ENCODE measurements at places on chromosomes 7 and 10. TPM values are rescaled to one million over a fixed set of nuclear protein-coding genes. Genes with fewer than 3 reads are reported as not detected.
A peak's percentile ranks its signal among the peaks of the same experiment; 100 is the strongest.

DNA sequence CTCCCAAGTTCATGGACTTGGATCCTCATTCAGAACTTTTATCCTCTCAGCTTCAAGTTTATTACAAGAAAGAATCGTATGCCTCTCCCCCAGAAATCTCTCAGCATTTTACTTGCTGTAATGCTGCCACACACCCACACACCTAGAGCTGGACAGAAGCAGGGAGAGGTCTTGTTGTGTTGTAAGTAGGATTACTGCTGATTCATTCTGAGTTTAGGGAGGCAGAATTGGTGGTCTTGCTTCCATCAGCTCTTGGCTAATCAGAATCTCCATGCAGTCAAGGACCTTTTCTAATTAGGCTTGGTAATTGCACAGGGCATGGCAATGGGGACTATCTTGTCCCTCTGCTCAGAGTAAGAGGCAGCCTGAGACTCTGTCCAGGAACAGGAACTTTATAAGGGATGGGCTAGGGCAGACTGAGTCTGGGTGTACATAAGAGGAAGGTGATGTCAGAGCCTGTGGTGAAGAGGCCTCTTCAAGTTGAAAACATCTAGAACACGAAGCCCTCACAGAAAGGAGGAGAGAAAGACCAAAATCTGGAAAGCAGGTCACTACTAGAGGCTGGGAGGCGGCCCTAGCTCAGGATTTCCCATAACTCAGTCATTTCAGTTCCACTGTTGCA lies 7.0 kb upstream of the PTPRE start:
- DNase-seq, result no peak
- peaks cover 41% of the 10 kb centered on the region for H3K27me3 ChIP-seq
- peaks cover 9% of the 10 kb centered on the region for H3K4me1 ChIP-seq
- no peak overlapping the region for H3K4me3 ChIP-seq

DNA sequence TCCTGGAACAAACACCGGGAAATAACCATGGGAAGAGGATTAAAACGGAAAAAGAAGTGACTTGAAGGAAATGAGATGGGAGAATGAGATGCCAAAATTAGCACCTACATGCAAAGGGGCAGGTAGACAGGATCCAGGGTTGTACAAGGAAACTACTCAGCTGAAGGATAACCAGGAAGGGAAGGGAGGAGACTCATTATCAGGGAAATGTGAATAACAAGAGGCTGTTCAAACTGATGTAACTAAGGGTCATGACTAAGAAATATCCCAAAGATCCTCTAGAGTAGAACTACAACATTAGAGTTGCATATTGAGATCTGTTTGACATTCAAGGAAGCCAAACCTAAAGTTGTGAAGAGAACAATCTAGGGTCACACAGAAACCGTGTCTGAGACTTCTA lies 166.2 kb upstream of the SP8 start:
- H3K36me3 ChIP-seq, result no peaks in the 10 kb centered on the region
- no peak for DNase-seq
- no peak overlapping the region for H3K4me3 ChIP-seq
- no peak overlapping the region for H3K27ac ChIP-seq
- no peaks in the 10 kb centered on the region for H3K27me3 ChIP-seq
- H3K4me1 ChIP-seq, result no peaks in the 10 kb centered on the region

GRCh38 chr7:7695111-7695817 lies 23.1 kb downstream of the RPA3 start:
- no peaks in the 10 kb centered on the region for H3K27me3 ChIP-seq
- peaks cover 4% of the 10 kb centered on the region for H3K4me1 ChIP-seq
- no peak for DNase-seq

DNA sequence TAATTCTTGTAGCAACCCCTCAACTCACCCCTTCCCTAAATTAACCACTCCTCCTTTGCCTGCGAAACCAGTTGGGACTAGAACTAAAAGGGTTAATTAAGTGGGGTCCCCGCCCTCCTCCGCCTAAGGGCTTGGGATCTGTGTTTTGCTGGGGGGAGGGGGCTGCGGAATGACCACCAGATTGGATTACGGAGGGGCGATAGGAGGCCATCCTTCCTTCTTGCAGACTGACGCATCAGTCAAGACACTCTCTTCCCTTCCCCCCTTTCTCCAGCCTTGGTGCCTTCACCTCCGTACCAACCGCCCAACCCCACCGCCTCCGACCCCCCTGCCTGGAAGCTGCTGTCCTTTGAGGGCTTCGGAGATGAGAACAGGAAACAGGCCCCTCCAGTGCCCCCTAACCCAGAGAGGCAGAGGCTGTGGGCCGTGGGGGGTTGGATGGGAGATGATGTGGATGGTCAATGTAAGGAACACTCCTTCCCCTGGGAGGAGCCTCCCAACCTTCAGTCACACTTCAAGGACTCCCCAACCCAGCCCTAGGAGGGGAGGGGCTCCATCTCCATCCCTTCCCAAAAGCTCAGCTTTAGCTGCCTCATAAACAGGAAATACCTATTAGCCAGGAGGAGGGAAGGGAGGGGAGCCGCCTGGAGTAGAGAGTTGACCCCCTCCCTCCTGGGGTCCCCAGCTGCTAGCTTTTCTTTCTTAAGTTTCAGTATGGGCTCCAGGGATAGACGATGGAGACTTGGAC lies 997 bp upstream of the LDB1 start:
- no peak for DNase-seq
- peak overlapping the region; percentile 91 for H3K4me3 ChIP-seq
- H3K36me3 ChIP-seq, result peaks cover 2% of the 10 kb centered on the region
- peak overlapping the region; percentile 94 for H3K27ac ChIP-seq
- H3K4me1 ChIP-seq, result peaks cover 33% of the 10 kb centered on the region

- H3K27me3 ChIP-seq, result peaks cover 22% of the 10 kb centered on the region
Measured at GRCh38 chr10:49620841-49621378, 7.1 kb downstream of the CHAT start.

- DNase-seq, result no peak
- H3K4me1 ChIP-seq, result no peaks in the 10 kb centered on the region
- H3K27ac ChIP-seq, result no peak overlapping the region
- no peak overlapping the region for H3K4me3 ChIP-seq
- H3K27me3 ChIP-seq, result no peaks in the 10 kb centered on the region
Measured at GRCh38 chr10:61195211-61195610, 251.2 kb upstream of the RHOBTB1 start.

GRCh38 chr7:40733114-40733513 lies 598.3 kb downstream of the SUGCT start:
- H3K27me3 ChIP-seq, result peaks cover 4% of the 10 kb centered on the region
- peak overlapping the region; percentile 18 for H3K27ac ChIP-seq

GRCh38 chr7:26454180-26454579 lies 162.5 kb downstream of the SNX10 start:
- H3K4me3 ChIP-seq, result no peak overlapping the region
- H3K27ac ChIP-seq, result no peak overlapping the region
- H3K4me1 ChIP-seq, result no peaks in the 10 kb centered on the region
- no peak for DNase-seq
- no peaks in the 10 kb centered on the region for H3K36me3 ChIP-seq
- H3K27me3 ChIP-seq, result peaks cover 3% of the 10 kb centered on the region

- H3K27me3 ChIP-seq, result no peaks in the 10 kb centered on the region
- H3K4me3 ChIP-seq, result no peak overlapping the region
- no peak for DNase-seq
- H3K27ac ChIP-seq, result no peak overlapping the region
- no peaks in the 10 kb centered on the region for H3K36me3 ChIP-seq
Measured at GRCh38 chr7:98483964-98484545, 83.2 kb upstream of the BAIAP2L1 start.

- no peaks in the 10 kb centered on the region for H3K27me3 ChIP-seq
- DNase-seq, result no peak
- no peak overlapping the region for H3K27ac ChIP-seq
Measured at GRCh38 chr7:33674804-33675411, 230.4 kb upstream of the BMPER start.

DNA sequence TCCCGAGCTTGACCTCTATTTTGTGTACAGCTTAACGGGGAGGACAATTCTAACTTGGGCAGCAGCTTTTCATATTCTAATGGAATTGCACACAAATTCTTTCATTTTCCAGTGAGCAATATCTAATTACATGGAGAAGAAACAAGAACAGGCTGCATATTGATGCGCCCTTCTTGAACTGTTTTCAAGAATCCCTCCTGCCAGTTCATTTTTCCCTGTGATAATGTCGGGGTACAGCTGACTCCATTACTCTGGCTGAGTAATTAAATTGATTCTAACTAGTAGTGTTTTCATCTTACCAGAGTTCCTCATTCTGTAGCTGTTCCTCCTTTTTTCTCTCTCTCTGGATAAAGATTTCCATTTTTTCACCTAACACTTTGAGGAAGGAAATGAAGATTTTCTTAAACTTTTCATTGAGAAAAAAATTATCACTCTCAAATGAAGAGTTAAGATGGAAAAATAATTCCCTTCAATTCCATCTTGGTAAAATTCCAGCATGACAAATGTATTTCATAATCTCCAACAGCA lies 190.9 kb downstream of the FANK1 start:
- H3K27ac ChIP-seq, result no peak overlapping the region
- no peak overlapping the region for H3K4me3 ChIP-seq
- no peak for DNase-seq
- H3K4me1 ChIP-seq, result no peaks in the 10 kb centered on the region
- H3K27me3 ChIP-seq, result no peaks in the 10 kb centered on the region

DNA sequence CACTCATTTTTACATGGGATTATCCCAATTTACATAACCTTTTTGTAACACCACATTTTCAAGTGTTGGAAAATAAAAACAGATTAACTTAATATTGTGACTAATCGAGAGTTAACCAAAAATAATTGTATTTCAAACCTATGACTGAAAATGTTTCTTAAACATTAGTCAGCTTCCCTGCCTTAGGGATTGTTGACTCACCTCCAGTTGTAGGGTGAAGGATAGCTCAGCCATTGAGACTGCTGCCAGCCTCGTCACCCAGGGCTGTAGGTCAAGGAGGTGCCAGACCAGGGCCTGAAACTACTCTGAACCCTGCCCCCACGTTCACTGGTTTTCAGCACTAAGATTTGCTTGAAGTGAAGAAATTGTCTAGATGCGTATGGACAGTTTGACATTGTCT lies 351.2 kb downstream of the GFRA1 start:
- no peaks in the 10 kb centered on the region for H3K4me1 ChIP-seq
- no peaks in the 10 kb centered on the region for H3K27me3 ChIP-seq
- DNase-seq, result no peak

DNA sequence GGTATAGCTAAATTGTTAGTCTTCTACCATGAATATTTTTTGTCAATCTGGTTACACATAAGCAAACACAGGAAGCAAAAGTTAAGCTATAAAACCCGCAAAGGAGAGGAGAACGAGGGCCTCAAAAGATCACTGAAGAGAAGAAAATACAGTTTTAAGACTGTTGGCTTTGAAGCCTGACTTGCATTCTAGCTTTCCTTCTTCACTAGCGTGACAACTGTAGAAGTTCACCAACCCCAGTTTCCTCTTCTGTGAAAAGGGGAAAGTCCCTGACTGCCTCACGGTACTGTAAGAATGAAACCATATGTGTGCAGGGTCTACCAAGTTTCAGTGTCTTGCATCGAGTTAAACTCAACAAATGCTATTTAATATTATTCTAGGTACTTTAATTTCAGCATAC lies 7.5 kb upstream of the LRRN3 start:
- peak overlapping the region; percentile 73 for H3K4me3 ChIP-seq
- H3K36me3 ChIP-seq, result peaks cover 4% of the 10 kb centered on the region
- peaks cover 62% of the 10 kb centered on the region for H3K4me1 ChIP-seq
- peak overlapping the region; percentile 96 for H3K27ac ChIP-seq
- no peaks in the 10 kb centered on the region for H3K27me3 ChIP-seq
- no peak for DNase-seq

- H3K36me3 ChIP-seq, result no peaks in the 10 kb centered on the region
- no peak for DNase-seq
- H3K4me3 ChIP-seq, result no peak overlapping the region
- no peak overlapping the region for H3K27ac ChIP-seq
Measured at GRCh38 chr10:125201791-125202622, 41.6 kb upstream of the CTBP2 start.

DNA sequence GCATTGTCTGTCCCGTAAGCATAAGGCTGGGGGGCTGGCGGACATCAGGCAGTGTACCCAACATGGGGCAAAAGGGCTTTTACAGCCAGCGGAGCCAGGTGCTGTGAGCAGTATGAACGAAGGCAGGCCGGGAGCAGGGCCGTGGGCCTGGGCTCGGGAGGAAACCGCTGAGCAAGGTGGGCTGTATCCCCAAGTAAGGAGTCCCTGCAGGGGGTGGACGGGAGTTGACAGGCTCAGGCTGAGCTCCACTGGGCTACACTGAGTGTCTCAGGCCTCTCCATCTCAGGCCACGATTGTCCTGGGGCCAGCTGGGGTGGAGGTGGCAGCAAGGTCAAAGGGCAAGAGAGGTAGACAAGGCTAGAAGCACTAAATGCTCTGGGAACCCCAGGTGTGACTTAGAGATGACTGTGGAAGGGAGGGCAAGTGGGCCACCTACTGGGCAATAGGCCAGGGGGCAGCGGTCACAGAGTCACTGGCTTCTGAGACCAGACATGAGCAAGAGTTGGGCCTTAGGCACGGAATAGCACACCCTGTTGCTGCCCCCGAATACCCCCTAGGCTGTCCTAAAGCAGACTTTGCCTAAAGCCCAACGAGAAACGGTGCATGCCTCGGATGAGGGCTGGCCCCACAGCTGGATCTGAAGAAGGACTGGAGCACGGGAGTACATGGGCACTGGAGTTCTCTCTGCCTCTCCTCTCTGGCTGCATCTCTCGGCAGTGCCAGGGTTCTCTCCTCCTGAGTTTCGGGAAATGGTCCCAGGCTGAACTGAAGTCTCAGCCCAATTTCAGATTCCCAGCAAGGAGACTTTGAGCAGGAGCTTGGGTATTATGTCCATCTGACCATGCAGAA lies 10.8 kb upstream of the RAMP3 start:
- H3K4me3 ChIP-seq, result no peak overlapping the region
- peaks cover 1% of the 10 kb centered on the region for H3K4me1 ChIP-seq
- no peaks in the 10 kb centered on the region for H3K36me3 ChIP-seq
- H3K27ac ChIP-seq, result no peak overlapping the region
- H3K27me3 ChIP-seq, result peaks cover 11% of the 10 kb centered on the region
- no peak for DNase-seq

DNA sequence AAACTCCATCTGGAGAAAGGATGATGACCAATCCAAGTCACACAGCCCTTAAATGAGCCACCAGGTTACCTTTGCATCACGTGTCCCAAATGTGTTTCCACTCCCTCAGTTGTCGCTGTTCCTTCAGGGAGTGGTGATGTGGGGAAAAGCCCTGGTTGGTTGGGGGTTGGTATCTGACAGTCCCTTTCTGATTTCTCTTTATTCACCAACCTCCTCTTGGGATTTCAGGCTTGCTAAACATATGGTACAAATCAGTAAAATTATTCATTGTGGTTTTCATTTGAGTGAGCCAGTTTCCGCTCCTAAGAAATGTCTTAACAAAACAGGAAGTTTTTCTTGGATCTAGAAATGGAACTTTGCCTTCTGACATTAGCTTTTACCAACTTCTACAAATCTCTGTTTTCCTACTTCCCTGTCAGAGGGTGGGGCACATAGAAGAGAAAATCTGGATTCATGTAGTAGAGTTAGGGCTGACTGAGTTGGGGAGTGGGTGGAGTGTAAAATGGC lies 40.0 kb upstream of the KMT2E start:
- H3K27ac ChIP-seq, result no peak overlapping the region
- H3K27me3 ChIP-seq, result no peaks in the 10 kb centered on the region
- no peak overlapping the region for H3K4me3 ChIP-seq
- H3K36me3 ChIP-seq, result peaks cover 1% of the 10 kb centered on the region
- DNase-seq, result no peak

- no peaks in the 10 kb centered on the region for H3K36me3 ChIP-seq
- no peak overlapping the region for H3K4me3 ChIP-seq
- no peak for DNase-seq
Measured at GRCh38 chr7:13179011-13179582, 491.7 kb downstream of the ARL4A start.

Gene XRCC2
- 10.9 TPM for total RNA-seq

Gene SH2B2
- 1.2 TPM for total RNA-seq

Gene PRSS2
- not detected for total RNA-seq

Gene EBLN1
- not detected for total RNA-seq

Gene NPY
- not detected for total RNA-seq

Gene NKX1-2
- total RNA-seq, result not detected

Gene PTF1A
- not detected for total RNA-seq
